ENCODE measurements at places on chromosomes 1 and 21.

DNA sequence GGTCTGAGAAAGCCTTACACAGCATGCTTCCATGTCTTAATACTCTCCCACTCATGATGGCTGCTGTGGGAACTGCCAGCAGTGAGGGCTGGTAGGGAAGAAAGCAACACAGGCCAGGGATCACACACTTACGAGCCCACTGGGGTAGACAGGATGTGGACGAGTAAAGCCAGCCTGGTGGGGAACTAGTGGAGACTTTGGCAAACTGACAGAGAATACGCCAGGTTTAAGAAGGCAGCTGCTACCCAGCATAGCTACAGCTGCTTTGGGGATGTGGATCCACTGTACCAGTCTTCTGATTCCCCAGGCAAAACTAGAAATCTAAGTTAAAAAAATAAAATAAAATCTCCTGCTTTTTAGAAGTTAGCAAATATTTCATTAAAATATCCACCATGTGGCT, 664.0 kb downstream of the SMYD3 start:
- no peak for DNase-seq

GRCh38 chr1:6454856-6455751, 10.9 kb downstream of the TNFRSF25 start:
- no peak for DNase-seq

DNA sequence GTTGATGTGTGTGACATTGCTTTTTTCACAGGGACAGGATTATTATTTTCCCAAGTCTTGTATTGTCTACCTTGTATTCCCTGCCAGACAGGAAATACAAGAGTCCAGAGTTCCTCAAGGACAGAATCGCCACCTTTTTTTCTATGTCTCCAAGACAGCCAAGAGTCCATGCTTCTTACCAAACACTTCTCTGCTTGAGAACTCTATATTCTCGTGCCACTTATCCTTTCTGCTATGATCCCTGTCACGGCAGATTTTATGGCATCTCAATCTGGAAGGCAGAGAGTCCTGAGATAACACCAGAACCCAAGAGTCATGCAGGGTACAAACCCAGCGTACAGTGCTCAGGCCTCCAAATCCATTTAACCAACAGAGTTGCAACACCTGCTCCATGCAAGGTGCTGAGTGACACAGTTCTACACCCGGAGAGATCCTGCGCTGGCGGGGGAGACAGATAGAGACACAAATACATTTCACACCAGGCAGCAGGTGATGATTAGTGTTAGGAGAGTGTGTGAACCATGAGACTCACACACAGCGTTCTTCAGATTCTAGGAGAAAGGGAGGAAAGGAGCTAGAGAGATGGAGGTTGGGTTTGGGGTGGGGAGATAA, 107.6 kb downstream of the NAV1 start:
- no peak for DNase-seq

- DNase-seq = no peak
Observed at GRCh38 chr1:103109311-103109920, 1.1 kb upstream of the COL11A1 start.

- no peak for DNase-seq
Observed at GRCh38 chr1:228383773-228384172, 22.9 kb downstream of the TRIM11 start.

DNA sequence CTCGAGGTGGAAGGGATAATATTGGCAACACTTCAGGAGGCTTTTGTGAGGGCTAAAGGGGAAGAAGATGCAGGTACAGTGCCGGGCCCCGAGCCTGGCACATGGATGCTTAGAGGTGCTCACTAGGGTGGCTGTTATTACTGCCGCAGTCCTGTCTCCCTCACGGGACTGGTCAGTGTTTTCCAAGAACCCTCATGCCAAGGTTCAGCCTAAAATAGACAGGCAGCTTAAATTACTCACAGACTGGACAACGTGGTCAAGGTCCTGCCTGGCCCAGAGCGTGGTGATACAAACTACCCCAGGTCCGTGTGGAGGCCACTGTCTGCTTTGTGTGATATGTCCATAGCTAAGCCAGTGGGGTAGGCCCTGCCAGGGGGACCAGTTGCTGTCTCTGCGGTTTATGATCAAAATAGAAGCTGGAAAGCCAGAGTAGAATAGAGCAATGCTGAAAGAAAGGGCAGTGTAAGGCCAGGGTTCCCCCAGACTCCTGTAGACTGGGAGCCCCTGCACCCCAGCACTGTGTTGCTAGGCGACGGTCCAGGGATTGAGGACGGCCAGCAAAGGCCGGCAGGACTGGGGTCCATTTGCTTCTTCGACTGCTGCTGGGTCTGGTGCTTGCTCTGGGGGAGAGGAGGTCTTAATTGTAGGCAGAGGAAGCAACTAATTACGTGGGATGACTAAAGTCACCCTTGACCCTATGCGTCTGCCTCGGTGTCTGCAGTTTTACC, 36.1 kb downstream of the ELAPOR1 start:
- no peak for DNase-seq

DNA sequence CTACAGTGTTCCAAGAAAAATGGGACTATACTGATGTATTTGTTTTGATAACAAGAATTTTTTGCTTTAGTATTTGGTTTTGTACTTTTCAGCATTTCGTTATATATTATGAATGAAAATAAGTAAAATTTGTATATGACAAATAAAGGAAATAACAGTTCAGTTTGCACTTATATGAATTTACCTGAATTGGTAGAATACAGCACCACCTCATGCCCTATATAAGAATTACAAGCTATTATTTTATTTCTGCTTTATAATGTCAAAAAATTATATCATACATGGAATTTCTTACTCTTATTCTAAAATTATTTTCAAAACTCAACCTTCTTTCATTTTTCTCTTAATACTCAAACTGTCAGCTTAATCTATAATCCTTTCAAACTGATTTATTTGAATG, 14.6 kb downstream of the EFCAB7 start:
- no peak for DNase-seq

DNA sequence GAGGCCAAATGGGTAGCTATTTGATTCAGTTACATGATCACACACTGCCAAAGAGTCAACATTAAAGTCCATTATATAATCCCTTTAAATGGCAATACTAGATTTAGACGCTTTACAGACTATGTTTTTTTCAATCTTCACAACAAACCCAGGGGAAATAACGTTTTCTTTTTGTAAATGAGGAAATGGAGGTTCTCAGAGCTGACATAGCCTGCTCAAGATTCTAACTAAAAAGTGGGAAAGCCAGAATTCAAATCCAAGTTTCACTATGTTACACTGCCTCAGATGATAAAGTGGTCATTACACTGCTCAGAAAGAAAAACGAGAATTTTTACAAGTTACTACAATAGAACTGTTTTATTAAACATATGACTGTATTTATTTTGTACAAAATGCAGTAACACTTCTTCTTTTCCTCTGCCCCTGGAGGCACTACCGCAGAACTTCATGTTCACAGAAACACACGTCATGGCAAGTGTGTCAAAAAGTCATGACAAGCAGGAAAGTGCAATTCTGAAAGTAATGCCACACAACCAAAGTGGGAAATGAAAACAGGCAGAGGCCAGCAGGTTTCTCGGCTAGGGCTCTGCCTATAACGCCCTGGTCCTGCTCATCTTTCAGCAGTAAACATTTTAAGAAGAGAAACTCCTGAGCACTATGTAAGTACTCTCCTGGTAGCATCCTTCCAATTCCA, 19.0 kb downstream of the THEMIS2 start:
- DNase-seq = no peak

All from NCI-H748 treated with DMSO at 0.1 percent for 48 hours (cell line).